Kidney epithelial cell (primary cell): ENCODE measurements at places on chromosomes 11 and 22.

GRCh38 chr11:113906516-113906915 lies 1.9 kb downstream of the HTR3B start:
- no peak for DNase-seq

- no peak for DNase-seq
Measured at GRCh38 chr11:119361941-119362725, 15.6 kb upstream of the MFRP start.

- no peak for DNase-seq
Measured at GRCh38 chr22:50007057-50007511, 5.5 kb downstream of the IL17REL start.

GRCh38 chr11:78652843-78653239 lies 78.2 kb upstream of the NARS2 start:
- no peak for DNase-seq

- DNase-seq: no peak
Measured at GRCh38 chr22:35352214-35353111, 28.4 kb upstream of the HMOX1 start.
